ENCODE measurements at places on chromosomes 1 and 21. TPM values are rescaled to one million over a fixed set of nuclear protein-coding genes. Genes with fewer than 3 reads are reported as not detected.

- no peak for DNase-seq
Observed at GRCh38 chr21:19130379-19131028, 726.9 kb upstream of the TMPRSS15 start.

GRCh38 chr1:106880226-106880625 lies 176.2 kb upstream of the PRMT6 start:
- DNase-seq = no peak

LHX8 gene
- total RNA-seq = 1.4 TPM

LCE3D gene
- total RNA-seq = not detected

DNA sequence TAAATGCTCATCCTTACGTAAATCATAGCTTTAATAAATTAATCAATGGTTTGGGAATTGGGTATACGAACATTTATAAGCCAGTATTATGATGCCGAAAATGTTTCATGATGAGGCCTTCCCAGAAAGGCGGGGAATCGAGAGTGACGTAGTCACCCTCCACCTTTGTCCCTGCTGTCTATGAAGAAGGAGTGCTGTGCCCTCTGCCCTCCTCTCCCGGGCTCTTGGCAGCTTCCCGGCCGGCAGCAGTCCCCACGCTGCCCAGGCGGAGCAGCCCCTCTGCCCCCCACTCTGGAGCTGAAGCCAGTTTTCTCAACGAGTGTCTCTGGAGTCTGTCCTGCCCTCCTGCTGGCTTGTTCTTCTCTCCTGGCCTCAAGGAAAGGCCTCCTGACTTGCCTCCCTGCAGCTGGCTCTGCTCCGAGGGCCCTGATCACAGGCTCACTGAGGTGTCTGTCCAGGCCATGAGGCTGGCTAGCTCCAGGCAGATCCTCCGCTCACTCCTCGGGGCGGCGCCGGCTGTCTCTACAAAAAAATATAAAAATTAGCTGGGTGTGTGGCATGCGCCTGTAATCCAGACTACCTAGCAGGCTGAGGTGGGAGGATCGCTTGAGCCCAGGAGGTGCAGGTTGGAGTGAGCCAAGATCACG lies 150.7 kb upstream of the COL6A1 start:
- peak; percentile 6 for DNase-seq

DNA sequence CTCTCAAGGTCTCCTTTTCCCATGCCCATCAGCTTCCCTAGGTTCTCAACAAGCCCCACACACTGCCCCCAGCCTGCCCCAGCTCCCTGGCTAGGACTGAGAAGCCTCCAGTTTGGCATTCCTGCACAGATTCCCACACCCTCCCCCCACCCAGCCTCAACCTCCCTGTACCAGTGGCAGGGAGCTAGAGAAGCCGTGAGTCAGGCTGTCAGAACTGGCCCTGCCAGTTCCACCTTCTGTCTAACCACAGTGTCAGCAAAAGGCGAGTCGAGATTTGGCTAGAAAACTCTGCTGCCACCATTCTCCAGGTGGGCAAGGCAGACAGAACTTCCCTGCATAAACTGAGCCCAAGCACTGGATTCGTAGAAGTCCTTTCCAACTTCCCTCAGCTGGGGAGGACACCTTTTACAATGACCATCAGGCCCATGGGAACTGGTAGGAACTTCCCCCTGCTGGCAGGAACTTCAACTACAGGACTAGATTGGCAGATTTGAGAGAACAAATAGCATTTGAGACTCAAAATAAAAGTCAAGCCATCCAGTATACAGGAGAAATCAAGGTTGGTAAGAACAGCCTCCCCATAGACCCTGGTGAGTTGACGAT lies 31.0 kb downstream of the TNNT2 start:
- DNase-seq = peak; percentile 66

- DNase-seq = no peak
Observed at GRCh38 chr1:193479187-193479586, 292.8 kb upstream of the B3GALT2 start.

DNA sequence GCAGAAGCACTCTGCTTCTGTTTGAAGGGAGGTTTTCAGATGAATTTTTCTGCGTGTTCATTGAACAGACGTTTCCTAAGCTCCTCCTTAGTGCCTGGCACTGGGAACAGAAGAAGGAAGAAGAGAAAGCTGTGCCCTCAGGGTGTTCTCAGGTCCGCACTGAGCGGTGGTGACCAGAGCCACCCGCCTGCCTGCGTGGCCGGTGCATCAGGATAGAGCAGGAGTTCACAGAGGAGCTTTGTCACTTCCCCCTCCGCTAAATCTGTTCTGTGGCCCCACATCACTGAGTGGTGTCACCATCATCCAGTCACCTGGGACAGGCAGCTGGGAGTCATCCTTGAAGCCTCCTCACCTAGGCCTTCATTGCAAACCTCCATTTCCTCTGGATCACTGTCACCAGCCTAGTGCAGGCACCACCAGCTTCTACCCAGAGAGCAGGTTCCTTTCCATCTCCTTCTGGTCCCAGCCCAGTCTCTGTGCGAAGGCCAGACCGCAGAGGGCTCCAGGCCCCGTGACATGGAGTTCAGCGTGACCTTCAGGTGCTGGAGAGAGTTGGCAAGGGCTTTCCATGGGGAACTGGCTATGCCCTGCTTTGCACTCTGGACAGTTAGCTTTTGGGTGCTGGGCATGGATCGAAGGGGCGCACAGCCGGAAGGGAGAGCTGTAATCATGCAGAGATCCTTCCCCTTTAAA lies 21.7 kb downstream of the PARK7 start:
- DNase-seq = no peak

GRCh38 chr1:1462318-1462966 lies 9.1 kb upstream of the ATAD3B start:
- DNase-seq = no peak

ISG15 gene
- 22.8 TPM for total RNA-seq

GRCh38 chr1:21295002-21295401 lies 4.7 kb upstream of the ECE1 start:
- no peak for DNase-seq

GRCh38 chr1:73886716-73887115 lies 311.3 kb downstream of the LRRIQ3 start:
- DNase-seq = no peak

DNA sequence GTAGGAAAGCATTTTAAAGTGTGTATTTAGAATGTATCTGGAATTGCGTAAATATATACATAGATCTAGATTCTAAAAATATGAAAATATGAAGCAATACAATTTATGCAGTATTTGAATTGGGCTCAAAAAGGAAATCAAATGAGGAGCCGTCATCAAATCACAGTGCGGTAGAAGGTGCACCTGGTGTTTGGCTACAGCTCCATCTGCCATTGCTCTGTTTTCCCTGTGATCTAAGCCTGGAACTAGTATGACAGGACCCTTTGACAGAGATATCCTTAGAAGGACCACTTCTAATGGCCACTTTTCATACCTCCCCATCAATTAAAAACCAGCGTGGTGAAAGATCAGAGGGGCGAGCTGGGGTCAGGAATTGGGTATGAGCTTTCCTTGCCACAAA lies 202.6 kb downstream of the NFIA start:
- DNase-seq = no peak

FCRL2 gene
- total RNA-seq = 0.19 TPM

NCF2 gene
- total RNA-seq = 1.3 TPM

- no peak for DNase-seq
Observed at GRCh38 chr1:203065191-203065590, 20.6 kb downstream of the MYOG start.

JAM2 gene
- total RNA-seq = 91.1 TPM

DNA sequence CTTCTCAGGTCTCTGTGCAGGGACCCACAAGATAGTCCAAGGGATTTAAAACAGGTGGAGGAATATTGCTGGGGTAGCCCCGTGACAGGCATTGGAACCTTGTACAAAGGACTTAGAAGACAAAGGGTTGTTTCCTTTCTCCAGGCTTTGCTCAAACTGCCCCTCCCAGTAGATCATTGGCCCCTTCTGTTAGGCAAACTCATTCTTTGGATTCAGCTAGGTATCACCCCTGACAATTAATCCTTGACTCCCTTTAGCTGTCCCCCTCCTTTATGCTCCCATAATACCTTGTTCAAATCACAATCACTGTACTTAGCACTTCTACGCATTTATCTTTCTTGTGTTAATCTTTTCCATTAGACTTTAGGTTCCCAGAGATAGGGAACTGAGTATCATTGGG lies 360.5 kb downstream of the KCNH1 start:
- DNase-seq = no peak

AQP10 gene
- total RNA-seq = 2.2 TPM

DENND2C gene
- total RNA-seq = 18.8 TPM

DNA sequence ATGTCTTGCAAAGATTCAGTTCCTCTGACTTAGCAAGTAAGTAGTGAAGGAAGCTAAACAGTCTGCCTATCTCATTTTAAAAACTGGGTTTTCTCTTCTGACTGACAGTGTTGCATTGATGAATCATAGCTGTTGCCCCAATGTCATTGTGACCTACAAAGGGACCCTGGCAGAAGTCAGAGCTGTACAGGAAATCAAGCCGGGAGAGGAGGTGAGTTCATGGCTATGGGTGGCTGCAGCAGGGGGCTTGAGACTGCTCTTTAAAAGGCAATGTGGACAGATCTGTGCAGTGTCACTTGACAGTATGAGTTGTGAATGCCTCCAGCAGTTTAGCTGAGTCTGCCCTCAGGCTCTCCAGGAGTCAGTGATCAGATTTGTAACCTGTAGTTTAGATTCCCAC lies 46.6 kb downstream of the SMYD2 start:
- DNase-seq = no peak

LCE6A gene
- total RNA-seq = not detected

DNA sequence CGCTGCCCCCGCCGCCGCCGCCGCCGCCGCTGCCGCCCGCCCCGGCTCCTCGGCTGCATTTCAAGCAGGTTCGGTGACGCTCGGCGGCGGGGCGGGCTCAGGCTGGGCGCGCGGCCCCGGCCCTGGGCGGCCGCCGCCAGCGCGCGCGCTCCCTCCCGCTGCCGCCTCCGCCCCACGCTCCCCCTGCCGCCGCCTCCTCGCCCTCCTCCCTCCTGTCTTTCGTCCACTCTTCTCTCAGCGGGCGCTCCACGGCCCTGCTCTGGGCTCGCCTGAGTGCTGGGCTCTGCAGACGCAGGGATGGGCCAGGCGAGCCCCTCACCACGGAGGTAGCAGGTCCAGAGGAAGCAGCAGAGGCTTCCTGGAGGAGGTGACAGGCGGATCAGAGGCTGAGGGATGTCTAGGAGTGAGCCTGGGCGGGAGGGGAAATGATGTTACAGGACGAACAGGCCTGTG lies at the start of gene LRP8:
LRP8 (minus strand) TSS at position 62 of the 453 bp plus-strand sequence. CDS start 158 bp downstream, outside the sequence.
- DNase-seq = peak; percentile 83

REN gene
- total RNA-seq = not detected

GRCh38 chr1:22920026-22920733 lies 52.5 kb downstream of the LACTBL1 start:
- DNase-seq = no peak

DNA sequence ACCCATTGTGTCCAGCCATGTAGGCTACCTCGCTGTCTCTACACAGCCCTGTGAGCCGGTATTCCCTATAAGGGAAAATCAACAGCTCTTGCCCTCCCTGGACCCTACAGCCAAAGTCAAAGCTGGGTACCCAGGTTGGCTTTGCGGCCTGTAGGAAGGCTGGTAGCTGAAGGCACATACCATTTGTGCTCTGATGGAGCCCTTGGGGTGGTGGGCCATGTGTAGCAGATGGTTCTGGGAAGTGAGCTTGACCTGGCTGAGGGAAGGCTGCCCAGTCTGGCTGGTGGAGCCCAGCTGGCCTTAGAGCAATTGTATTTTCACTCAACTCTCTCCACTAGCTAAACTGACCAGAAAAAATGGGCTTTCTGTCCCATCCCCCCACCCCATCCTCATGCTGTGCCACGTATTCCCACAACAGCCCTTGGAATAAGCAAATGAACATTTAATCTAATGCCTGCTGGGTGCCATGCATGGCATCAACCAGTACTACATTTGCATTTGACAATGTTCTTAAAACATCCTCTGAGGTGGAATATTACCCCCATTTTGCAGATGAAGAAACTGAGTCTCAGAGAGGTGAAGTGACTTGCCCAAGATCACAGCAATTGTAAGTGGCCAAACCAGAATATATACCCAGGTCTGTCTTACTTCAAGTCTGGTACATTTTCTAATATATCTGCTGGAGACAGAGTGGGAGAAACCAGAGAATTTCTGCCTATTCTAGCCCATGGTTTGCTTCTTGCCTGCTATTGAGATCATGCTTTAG lies 56.8 kb downstream of the NDUFS5 start:
- DNase-seq = no peak

DNA sequence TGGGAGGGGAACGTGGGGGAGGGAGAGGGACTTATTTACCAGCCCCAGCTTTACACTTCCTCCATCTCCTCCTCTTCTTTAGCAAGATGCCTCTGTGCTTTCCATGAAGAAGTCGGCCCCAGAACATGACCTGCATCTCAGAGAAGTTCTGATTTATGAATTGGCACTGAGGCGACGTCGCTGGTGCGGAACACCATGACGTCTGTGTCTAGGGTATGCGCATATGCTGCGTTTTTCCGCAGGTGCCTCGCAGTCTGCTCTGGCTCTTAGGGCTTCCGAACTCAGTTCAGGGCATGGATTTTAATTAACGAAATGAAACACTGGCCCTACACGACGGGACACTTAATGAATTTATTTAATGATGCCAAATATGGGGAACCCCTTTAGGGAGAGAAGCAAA lies 510.3 kb downstream of the SMYD3 start:
- DNase-seq = no peak

DNA sequence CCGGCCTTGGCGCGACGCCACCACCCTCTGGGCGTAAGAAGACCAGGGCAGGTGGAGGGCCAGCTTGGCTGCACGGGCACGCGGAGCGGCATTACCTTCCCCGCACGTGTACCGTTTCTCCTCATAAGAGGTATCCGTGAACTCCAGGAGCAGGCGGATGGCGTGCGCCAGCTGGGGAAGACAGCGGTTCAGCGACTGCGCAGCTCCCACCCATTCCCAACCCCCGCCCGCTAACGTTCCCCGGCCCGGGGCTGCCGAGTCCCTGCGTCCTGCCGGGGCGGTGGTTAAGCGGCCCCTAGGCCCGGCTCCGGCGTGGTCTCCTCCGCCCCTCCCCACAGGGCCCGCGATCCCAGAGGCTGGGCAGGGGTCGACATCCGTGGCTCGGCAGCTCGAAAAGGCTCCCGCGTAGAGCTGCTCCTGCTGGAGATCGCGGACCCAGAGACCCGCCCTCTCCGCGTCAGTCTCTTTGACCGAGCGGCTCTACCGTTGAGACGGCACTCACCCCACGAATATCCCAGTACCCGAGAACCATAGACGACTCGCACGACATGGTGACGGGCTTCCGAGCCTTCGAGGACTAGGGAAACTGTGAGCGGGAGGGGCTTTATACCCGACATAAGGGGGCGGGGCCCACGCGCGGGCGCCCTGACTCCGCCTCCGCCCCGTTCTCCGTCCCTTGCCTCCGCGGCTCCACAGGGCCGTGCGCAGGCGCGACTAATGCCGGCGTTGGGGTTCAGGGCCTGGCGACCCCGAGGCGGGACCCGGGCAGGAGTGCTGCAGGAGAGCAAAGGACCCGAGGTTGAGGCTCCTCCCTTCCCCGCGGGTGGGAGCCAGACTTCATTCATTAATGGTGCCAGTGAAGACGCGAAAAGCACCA lies 862 bp downstream of the GSTM3 start:
- peak; percentile 94 for DNase-seq

- DNase-seq = no peak
Observed at GRCh38 chr1:42928859-42929258, 29.8 kb downstream of the SLC2A1 start.

GRCh38 chr1:223142269-223142668 lies 779 bp downstream of the TLR5 start:
- DNase-seq = no peak

P3R3URF gene
- 69.1 TPM for total RNA-seq
